Ammon's horn (tissue), 1 donor: ENCODE measurements at places on chromosomes 5 and 9.

GRCh38 chr5:158869092-158869491, 230.6 kb downstream of the EBF1 start:
- DNase-seq: no peak

GRCh38 chr9:93501406-93501805, 48.0 kb upstream of the FAM120AOS start:
- DNase-seq: no peak

GRCh38 chr9:128276574-128277270, 646 bp downstream of the SWI5 start:
- peak; percentile 31 for DNase-seq

GRCh38 chr5:150078802-150079689, 7.3 kb downstream of the CSF1R start:
- no peak for DNase-seq

- DNase-seq: no peak
These were observed 8.4 kb downstream of the ECM2 start for GRCh38 chr9:92527291-92527828.

- peak; percentile 90 for DNase-seq
These were observed 94.4 kb downstream of the PDZD2 start for GRCh38 chr5:31733371-31733770.

DNA sequence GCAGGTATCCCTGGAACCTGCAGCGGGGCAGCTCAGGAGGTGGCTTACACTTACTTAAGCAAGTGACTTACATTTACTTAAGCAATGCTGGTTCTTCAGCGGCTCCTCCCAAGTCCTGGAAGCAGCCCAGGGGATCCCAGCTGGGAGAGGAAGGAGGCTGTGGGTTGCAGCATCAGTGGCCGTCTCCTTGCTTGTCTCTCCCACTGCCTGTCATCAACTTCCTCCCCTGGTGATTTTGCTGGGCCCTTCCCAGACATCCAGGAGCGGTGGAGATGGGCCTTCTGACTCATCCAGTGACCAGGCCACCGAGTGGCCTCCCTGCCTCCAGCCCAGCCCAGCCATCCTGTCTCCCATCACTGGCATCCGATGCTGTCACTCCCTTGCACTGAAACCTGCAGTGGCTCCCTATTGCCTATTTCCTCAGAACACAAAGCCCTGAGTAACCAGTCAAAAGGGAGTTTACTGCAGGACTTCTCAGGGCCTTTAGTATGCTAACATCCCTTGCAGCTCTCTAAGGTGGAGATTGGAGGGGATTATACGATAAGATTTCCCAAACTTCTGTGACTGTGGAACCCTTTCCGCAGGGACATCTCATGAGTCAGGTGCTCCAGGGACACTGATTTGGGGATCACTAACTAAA, 155.9 kb upstream of the PHYKPL start:
- no peak for DNase-seq

- no peak for DNase-seq
These were observed 975 bp downstream of the PIP5KL1 start for GRCh38 chr9:127929625-127929979.

- DNase-seq: no peak
These were observed 409.7 kb downstream of the ADGRV1 start for GRCh38 chr5:90968319-90968718.

GRCh38 chr9:106065136-106065535, 370.8 kb downstream of the TMEM38B start:
- DNase-seq: no peak

DNA sequence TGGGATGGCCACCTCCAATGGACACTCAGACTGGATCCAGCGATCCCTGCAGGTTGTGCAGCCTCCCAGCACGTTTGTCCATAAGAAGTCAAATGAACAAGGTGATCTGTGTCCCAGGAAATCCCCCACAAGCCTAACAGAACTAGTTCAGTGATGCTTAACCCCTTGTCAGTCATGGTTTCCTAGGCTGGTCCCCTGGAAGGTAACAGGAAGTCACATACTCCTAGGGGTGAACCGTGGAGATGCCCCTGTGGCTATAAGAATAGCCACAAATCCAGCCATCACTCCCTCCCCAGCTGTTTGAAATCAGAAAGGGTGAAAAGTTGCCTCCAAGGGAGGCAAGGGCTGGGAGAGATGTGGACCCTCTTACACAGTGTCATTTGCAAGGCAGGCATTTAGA, 22.5 kb downstream of the PAX5 start:
- no peak for DNase-seq

DNA sequence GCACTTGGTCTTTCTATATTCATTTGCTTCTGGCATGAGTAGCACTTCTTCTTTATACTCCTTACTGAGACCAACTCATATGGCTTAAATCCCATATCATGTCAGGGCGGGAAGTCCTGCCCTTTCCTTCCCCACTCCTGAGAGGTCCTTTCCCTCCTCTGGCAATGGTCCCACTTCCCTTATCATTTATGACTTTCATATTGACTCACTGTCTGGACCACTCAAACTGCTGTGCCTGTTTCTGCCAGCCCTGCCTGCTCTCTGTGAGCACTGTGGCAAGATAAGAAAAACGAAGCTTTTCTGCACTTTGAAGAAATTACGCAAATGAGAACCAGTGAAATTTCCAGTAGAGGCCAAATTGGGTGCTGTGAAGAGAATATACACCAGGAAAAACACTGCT, 58.1 kb downstream of the ZNF474 start:
- peak; percentile 28 for DNase-seq

DNA sequence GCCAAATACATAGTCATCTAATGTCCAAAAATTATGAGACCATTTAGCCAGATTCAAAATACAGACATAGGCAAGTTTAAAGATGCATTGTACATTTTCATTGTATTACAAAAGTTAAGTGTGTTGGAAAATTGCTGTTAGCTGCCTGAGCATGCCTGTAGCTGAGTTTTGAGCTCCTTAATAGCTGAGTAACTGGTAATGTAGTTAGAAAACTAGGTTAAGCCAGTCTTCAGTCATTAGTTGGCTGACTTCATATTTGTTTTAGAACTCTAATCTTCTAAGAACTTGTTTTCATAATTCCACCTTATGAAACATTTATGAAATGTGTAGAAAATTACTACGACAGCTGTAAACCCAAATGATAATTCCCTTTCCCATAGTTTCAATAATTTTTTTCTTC, 293.4 kb downstream of the ARRDC3 start:
- DNase-seq: no peak

- DNase-seq: no peak
These were observed 39.2 kb downstream of the YIPF5 start for GRCh38 chr5:144131261-144131660.

DNA sequence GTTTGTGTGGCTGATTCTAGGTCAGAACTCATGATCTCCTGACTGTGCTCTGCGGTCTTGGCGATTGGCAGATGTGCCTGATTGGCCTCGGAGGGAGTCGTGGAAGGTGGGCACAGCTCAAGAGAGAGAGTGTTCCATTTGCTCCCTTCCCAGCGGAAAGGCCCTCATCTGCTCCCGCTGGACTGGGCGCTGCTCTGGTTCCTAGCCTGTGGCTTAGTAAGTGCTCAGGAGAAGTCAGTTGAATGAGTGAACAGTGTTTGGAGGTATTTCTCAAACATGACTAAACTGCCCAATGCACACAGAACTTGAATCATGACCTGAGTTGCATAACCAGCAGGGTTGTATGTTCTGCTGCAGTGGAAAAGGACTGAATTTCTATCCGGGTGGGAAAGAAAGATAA, 120.2 kb upstream of the PITX1 start:
- DNase-seq: no peak

GRCh38 chr9:68964102-68964541, 49.8 kb downstream of the PRKACG start:
- DNase-seq: no peak

DNA sequence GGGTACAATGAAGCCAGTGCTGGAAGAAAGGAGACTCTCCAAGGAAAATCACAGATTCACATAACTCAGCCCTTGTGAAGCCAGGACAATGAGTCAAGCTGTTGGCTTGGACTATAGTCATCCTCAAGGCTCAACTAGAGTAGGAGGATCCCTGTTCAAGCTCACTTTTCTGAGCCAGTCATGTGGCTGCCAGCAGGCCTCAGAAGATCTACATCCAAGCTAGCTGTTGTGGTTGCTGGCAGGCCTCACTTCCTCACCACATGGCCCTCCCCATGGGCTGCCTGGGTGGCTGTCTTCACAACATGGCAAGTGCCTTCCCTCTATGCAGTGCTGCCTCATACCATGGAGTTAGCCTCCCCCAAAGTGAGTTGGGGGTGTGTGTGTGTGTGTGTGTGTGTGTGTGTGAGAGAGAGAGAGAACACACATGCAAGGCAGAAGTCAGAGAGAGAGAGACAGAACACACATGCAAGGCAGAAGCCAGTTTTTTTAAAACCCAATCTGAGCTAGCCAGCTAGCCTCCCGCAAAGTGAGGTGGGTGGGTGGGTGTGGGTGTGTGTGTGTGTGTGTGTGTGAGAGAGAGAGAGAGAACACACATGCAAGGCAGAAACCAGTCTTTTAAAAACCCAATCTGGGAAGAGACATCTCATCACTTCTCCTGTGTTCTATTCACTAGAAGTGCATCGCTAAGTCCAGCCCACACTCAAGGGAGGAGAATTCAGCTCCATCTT, 17.1 kb downstream of the SCAI start:
- peak; percentile 92 for DNase-seq

GRCh38 chr9:115086461-115086860, 31.5 kb downstream of the TNC start:
- DNase-seq: no peak

GRCh38 chr9:18905028-18905882, 127.8 kb downstream of the SAXO1 start:
- DNase-seq: no peak

DNA sequence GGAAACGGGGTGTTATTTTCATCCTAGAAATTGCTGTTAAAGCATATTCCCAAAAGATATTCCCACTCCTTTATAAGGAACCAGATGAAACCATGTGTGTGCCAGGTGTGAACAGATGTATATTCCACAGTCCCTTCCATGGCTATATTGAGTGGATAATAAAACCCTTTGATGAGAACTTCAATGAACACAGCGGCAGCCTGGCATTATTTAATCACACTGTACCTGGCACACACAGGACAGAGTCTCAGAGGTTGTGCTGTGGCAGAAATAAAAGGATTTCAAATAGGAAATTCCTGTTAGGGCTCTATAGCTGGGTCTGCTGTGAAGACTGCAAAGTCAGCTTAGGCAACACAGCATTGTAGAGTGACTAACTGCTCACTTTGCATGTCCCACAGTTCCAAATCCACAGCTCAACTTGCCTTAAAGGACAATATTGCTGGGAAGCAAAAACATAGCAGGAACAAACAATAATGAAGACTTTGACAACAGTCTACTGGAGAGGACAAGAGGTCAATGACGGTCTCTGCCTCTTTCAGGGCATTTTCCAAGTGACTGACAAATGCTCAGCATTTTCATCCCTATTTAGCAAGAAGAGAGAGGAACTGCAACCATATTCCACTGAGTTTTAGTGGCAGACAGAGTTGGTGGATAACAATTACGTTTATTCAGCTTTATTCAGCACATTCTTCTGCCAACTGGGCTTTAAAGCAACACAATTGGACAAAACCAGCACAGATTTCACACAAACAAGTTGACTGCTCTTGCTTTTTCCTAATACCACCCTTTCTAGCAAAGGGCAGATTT, 255.7 kb upstream of the RGMB start:
- peak; percentile 40 for DNase-seq

DNA sequence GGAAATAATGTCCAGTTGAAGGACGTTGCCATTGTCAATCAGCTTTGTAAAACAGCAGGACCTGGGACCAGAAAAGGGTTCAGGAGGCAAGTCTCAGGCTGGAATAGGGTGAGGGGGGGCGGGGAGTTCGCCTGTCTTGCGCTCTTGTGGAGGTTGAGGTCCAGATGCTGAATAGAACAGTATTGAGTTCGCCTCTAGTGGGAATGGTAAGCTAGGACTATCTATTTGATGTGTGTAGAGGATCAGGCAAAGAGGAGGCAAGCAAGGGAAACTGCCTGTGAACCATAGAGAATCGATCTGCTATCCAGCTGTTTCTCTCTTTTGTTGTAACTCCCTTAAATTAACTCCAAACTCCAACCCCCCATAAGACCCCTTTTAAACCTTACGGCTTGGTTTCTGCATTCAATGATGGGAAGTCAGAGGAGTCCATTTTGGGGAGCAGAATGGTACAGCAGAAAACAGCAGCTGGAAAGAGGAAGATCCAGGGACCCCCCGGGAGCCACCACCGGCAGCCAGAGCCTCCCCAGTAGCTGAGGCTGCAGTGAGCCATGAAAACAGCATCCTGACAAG, 133.7 kb downstream of the SLC28A3 start:
- DNase-seq: no peak

GRCh38 chr5:178248750-178249149, 16.1 kb upstream of the PHYKPL start:
- DNase-seq: no peak

GRCh38 chr9:130237763-130238524, 27.6 kb upstream of the HMCN2 start:
- no peak for DNase-seq

DNA sequence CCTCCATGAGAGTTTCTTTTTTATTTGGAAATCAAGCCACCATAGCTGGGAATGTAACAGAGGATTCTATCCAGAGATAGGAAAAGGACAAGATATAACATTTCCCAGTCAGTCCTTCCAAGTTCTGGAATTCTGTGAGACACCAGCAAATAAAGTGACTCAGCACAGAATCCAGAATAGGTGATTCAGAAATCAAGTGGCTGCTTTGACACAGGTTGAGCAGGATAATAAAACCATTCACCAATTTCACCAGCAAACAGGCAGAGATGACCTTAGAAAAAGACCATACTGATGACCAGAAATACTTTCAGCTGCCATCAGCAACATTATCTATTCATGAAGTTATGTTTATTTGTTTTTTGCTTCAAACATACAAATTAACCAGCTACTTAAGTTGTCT, 491.5 kb upstream of the TUSC1 start:
- no peak for DNase-seq

DNA sequence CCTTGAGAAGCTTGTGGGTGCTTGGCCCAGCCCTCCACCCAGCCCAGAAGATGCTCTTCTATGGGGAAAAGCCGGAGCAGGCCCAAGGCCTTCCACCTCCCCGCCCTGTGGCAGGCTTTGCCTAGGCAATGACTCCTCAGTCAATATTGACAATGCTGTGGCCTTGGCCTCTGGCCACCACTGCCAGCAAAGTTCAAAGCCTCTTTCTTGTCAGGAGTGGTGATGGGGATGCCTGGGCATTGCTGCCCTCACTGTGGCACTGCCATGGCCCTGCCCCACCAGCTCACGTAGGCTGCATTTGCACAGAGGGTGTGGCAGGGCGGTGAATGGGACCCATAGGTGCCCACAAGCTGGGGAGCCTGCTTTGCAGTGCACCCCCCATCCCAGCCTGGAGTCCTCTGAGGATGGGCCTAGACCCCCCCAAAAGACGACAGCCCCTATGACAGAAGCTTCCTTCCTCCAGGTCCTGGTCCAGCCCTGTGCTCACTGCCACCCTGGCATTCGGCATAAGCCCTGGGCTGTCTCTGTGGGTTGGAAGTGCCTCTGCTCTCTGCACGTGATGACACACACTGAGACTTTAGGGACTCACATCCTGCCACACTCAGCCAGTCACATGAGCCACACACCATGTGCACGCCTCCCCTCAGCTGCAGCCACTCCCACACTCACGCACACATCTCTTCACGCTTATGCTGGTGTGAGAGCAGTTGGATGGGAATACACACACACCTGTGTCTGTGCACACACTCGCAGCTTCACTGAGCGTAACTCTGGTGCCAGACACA, 31.1 kb downstream of the MORN5 start:
- DNase-seq: peak; percentile 43
